ENCODE measurements at places on chromosomes 13 and 19.

DNA sequence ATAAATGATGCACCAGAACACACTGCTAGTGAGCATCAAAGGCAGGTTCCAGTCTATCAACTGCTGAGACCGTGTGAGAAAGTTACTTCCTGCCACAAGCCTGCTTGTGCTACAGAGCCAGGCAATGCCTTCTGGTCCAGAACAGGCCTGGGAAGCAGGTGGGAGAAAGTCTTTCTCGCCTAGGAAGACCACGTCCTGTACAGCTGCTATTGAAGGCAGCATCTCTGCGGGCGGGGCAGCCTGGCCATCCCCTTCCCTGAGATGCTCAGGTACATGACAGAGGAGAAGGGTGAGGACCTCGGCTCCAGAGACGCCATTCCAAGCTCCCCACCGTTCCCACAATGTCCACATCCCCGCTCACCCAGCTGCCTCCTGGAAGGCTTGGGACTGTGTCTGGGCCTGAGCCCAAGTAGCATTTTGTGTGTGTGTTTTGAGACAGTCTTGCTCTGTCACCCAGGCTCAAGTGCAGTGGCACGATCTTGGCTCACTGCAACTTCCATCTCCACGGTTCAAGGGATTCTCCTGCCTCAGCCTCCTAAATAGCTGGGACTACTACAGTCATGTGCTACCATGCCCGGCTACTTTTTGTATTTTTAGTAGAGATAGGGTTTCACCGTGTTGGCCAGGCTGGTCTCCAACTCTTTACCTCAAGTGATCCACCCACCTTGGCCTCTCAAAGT lies 3.4 kb downstream of the RFX1 start:
- H3K27me3 ChIP-seq, result no peaks in the 10 kb centered on the region
- H3K27ac ChIP-seq, result no peak overlapping the region
- H3K36me3 ChIP-seq, result no peaks in the 10 kb centered on the region
- no peaks in the 10 kb centered on the region for H3K4me1 ChIP-seq
- no peak for DNase-seq
- no peak overlapping the region for H3K4me3 ChIP-seq

DNA sequence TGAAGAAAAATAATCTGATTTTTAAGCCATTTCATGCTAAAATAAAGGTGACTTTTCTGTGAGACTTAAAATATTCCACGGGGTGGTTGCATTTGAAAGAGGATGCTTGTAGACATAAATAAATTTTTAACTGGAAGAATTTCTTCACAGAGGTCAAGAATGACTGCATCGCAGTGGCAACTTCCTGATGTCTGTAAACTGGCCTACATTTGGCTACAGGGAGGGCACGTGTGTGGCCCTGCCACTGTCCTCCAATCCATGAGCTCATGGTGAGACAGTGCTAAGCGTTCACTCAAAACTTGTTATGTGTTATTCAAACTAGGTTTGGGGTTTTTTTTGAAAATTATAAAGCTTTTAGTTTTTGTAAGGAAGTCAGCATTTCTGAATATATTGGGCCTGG lies 1089.3 kb downstream of the EFNB2 start:
- H3K4me3 ChIP-seq, result no peak overlapping the region
- H3K27me3 ChIP-seq, result no peaks in the 10 kb centered on the region
- DNase-seq, result no peak
- no peaks in the 10 kb centered on the region for H3K36me3 ChIP-seq

DNA sequence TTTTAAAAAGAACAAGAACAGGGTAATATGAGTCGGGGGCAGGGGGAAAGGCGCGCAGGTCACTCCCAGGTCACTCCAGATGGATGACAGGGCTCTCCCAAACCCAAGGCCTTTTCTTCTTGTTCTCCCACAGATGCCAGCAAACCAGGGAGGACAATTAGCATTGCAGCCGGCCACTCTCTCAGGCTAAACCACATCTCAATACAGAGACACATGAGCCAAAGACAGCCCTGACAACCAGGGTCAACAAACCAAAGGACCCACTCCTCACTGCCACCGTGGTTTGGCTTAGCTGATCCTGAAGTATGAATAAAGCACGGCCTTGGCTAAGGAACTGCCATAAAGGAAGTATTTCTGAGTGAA lies 47.3 kb downstream of the LATS2 start:
- no peak overlapping the region for H3K4me3 ChIP-seq
- H3K27ac ChIP-seq, result peak overlapping the region; percentile 71
- H3K36me3 ChIP-seq, result no peaks in the 10 kb centered on the region
- no peaks in the 10 kb centered on the region for H3K27me3 ChIP-seq
- H3K4me1 ChIP-seq, result peaks cover 43% of the 10 kb centered on the region
- DNase-seq, result no peak

DNA sequence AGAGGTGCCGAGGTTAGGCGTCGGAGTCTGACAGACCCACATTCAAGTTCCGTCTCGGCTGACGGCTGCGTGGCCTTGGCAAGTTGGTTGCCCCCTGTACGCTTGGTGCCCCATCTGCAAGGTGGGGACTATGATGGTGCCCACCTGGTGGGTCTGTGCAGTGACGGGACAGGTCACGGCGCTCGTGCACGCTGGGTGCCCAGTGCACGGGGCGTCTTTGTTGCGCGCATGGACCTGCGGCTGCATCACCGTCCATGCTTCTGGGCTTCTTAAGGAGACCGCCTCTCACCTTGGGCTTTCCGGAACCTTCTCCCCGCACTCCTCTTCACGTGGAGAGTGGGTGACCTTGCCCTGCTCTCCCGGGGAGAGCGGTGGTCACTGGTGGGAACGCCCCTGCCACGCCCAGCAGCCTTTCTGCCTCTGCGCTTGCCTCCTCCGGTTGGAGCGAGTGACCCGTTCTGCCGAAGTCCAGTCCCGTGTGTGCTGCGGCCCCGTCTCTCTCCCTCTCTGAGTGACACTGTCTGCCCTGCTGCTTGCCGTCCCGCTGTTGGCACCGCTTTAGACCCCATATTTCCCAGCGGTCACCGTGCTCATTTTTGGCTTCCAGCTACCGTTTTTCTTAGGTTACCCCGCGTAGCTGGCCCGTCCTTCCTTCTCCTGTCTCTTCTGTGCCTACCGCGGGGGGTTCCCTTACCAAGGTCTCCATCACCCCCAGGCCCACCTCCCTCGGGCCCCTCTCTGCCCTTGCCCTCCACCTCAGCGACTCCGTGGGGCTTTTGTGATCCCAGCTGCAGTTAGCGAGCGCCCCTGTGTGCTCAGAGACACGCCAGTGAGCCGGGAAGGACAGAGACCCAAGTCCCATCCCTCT lies 6.4 kb downstream of the ATP11A start:
- no peak overlapping the region for H3K4me3 ChIP-seq
- DNase-seq, result no peak
- H3K27ac ChIP-seq, result no peak overlapping the region
- H3K27me3 ChIP-seq, result no peaks in the 10 kb centered on the region

DNA sequence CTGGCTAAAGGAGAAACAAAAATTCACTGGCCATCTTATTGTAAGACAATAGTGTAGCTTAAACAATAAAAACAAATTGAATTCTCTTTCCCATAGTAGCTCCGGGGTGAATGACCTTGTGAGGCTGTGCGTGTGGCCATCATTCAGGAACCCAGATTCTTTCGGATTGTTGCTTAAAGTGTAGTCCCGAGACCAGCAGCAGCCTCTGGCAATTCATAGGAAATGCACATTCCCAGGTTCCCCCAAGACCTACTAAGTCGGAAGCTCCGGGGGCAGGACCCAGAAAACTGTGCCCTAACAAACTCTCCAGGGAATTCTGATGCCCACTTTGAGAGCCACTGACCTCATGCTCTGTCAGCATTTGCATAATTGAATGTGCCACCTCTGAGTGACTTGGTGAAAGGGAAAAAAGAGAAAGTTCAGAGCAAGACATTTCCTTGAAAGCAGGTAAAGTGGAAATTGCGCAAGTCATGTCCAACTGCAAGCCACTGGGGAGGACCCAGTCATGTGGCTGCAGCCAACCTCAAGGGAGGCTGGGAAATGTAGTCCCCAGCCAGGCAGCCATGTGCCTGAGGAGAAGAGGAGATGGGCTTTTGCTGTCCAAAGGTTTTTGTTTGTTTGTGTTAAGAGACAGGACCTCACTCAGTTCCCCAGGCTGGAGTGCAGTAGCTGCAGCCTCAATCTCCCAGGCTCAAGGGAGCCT lies 50.7 kb upstream of the PNMA8B start:
- H3K27ac ChIP-seq, result no peak overlapping the region
- H3K36me3 ChIP-seq, result no peaks in the 10 kb centered on the region
- H3K27me3 ChIP-seq, result no peaks in the 10 kb centered on the region
- no peaks in the 10 kb centered on the region for H3K4me1 ChIP-seq
- DNase-seq, result peak; percentile 86

- peaks cover 64% of the 10 kb centered on the region for H3K27me3 ChIP-seq
- no peak overlapping the region for H3K27ac ChIP-seq
- no peak overlapping the region for H3K4me3 ChIP-seq
- H3K36me3 ChIP-seq, result no peaks in the 10 kb centered on the region
Observed at GRCh38 chr19:50912727-50913716, 1.8 kb upstream of the KLK4 start.

DNA sequence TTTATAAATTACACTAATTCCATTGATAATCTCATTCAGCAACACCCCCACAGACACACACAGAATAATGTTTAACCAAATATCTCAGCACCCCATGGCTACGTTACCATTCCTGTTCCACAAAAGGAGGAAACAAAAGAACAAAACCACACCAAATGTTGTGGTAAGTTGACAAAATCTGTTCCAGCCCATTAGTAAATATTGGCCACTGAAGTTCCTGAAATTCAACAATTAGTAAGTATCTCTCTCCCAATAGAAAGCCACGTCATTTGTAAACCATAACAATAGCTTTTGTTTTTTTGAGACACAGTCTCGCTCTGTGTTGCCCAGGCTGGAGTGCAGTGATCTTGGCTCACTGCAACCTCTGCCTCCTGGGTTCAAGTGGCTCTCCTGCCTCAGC lies 2.3 kb upstream of the FCAR start:
- no peak overlapping the region for H3K4me3 ChIP-seq
- no peak for DNase-seq
- no peaks in the 10 kb centered on the region for H3K36me3 ChIP-seq
- no peak overlapping the region for H3K27ac ChIP-seq
- no peaks in the 10 kb centered on the region for H3K27me3 ChIP-seq

DNA sequence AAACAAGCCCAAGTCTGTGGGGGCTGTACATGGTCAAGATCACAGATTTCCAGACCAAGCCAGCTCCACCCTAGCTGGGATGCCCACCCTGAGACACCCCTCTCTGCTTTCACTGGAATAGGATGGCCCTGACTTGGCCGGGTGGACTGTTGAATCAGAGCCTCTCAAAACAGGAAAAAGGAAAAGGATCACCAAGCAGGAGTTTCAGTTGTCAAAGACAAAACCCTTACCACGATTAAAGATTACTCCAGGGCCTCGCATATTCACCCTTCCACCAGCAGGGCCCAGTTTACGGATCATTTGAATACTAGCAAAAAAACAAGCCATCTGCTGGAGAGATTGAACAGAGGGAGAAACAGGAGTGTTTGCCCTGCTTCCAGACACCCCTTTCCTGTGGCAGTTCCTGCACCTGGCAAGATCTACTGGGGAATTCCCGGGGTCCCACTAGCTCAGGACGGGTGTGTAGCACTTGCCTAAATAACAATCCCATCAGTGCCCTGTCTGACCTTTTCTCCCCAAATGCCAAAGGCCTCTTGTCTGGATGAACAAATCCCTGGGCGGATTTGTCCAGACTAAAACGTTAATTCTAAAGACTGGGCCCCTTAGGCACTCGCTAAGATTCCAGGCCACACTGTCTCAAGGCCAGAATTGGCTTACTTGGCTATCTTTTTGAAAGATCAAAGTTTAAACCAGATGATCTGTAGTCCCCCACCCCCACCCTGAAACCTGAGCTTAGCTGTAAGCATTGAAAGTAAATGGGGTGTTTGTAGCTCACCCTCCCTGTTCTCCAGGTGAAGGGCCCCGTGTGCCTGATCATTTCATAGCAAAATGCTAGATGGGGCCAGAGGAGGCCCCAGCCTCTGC lies 38.4 kb downstream of the ACTN4 start:
- DNase-seq, result peak; percentile 65
- H3K4me1 ChIP-seq, result peaks cover 51% of the 10 kb centered on the region
- H3K27ac ChIP-seq, result peak overlapping the region; percentile 97

- H3K4me3 ChIP-seq, result no peak overlapping the region
- DNase-seq, result no peak
- no peak overlapping the region for H3K27ac ChIP-seq
- no peaks in the 10 kb centered on the region for H3K36me3 ChIP-seq
Observed at GRCh38 chr13:95920485-95920884, 132.7 kb downstream of the UGGT2 start.

- DNase-seq, result no peak
- no peaks in the 10 kb centered on the region for H3K4me1 ChIP-seq
- no peak overlapping the region for H3K4me3 ChIP-seq
- H3K27me3 ChIP-seq, result no peaks in the 10 kb centered on the region
Observed at GRCh38 chr13:32087955-32088747, 56.6 kb downstream of the FRY start.

- no peaks in the 10 kb centered on the region for H3K4me1 ChIP-seq
- no peak overlapping the region for H3K4me3 ChIP-seq
- DNase-seq, result no peak
- no peak overlapping the region for H3K27ac ChIP-seq
Observed at GRCh38 chr13:87234981-87235380, 436.2 kb upstream of the SLITRK5 start.

DNA sequence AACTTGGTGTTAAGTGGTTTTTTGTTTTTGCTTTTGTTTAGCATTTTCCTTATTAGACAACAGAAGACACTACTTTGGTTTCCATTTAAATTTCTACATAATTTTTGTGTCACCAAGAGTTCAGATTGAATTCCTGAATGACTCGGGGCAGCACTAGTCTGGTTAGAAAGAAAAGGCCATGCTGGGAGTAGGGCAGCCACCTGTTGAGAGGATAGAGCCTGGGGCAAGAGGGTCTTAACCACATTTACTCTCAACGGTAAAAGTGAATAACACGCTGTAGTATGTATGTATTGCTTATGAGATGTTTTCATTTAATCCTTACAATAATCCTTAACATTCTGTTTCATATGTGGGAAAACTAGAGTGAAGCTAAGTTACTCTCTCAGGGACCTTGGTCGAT lies 71.6 kb downstream of the GPR12 start:
- no peaks in the 10 kb centered on the region for H3K36me3 ChIP-seq
- no peaks in the 10 kb centered on the region for H3K4me1 ChIP-seq
- no peak overlapping the region for H3K4me3 ChIP-seq
- no peaks in the 10 kb centered on the region for H3K27me3 ChIP-seq
- no peak for DNase-seq
- H3K27ac ChIP-seq, result no peak overlapping the region

Data from hepatocyte (in vitro differentiated cells).